ENCODE measurements at places on chromosomes 2 and 18.

- DNase-seq = no peak
These were observed 277.8 kb downstream of the SETBP1 start for GRCh38 chr18:44958455-44958854.

DNA sequence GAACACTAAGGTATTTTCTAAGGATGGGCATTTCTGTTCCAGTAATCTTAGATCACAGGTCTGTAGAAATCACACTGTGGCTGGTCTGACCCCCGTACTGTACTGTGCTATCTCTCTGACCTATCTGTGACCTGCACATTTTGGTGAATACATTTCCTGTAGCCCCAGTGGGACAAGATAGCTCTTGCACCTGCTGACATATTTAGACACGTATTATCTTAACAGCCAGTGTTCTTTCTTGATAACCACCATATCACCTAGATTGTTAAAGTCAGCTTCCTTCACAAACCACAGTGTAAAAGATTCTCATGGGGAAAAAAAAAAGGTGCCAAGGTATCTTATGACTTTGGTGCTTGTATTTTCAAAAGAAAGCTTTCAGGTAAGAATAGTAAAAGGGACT, 39.8 kb upstream of the TMEM247 start:
- DNase-seq = no peak

DNA sequence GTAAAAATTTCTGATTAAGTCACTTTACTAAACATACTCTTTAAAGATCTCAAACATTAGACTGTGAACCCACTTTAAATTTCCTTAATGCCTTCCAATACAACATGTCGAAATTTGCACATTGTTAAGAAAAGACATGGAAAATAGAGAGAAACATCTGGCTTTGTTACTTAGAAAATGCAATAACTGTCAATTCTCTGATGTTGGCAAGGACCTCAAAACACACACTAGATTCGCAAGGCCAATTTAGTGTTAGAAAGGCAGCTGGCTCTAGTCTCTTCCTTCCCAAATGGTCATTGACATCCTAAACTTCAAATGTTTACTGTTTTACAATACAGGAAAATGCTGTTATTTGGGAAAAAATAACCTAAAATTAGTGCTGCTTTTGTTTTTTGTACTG, 110.6 kb downstream of the UPP2 start:
- no peak for DNase-seq

- no peak for DNase-seq
These were observed 276.2 kb upstream of the EPHA4 start for GRCh38 chr2:221848286-221848685.

DNA sequence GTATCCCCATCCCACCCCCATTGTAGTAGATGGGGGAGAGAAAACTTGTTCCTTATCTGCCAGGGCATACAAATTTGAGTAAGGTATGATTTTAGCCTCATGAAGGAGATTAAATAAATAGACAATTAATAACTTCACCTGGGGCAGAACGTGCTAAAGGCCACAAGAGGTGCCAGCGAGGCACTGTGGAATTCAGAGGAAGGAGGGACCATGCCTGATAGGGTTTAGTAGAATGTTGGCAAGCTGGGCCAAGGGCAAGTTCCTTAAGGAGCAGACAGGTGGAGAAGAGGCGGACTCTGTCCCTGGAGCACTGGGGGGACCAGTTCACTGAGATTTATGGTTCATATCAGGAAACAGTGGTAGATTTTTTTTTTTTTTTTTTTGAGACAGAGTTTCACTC, 22.5 kb downstream of the STAMBP start:
- no peak for DNase-seq

GRCh38 chr2:8803658-8804379, 33.6 kb downstream of the KIDINS220 start:
- DNase-seq = peak; percentile 46

GRCh38 chr18:63265326-63265725, 54.2 kb downstream of the BCL2 start:
- DNase-seq = no peak

- peak; percentile 27 for DNase-seq
These were observed at the start of gene MREG for GRCh38 chr2:216013080-216013909. TSS of gene MREG (minus strand) at chr2:216013551. CDS start at chr2:216013327, 224 bp downstream.

- no peak for DNase-seq
These were observed 290.4 kb upstream of the POU3F3 start for GRCh38 chr2:104563398-104563996.

- no peak for DNase-seq
These were observed 59.0 kb upstream of the LDLRAD4 start for GRCh38 chr18:13159579-13159978.

DNA sequence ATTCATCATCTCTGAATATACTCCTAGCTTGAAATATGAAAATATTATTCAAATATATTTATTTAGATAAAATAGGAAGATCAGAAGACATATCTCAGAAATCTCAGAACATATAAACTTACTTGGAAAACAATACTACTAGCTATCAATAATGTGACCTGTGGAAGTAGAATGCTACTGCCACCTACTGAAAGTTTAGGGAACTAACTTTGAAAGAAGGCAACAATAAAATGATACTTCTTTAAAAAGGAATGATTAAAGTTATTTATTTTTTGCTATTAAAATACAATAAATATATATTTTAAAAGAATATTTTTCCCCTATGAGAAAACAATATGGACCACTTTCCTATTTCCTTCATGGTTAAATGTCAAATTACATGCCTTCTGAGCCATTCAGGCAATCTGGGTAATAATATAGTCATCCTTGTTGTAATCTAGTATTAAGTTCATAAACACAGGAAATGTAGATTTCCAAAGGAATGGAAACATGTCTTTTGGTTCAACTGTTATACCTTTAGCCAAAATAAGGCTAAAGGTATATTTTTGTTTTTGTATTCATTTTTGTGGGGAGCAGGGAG, 26.0 kb downstream of the ACADL start:
- peak; percentile 1 for DNase-seq

DNA sequence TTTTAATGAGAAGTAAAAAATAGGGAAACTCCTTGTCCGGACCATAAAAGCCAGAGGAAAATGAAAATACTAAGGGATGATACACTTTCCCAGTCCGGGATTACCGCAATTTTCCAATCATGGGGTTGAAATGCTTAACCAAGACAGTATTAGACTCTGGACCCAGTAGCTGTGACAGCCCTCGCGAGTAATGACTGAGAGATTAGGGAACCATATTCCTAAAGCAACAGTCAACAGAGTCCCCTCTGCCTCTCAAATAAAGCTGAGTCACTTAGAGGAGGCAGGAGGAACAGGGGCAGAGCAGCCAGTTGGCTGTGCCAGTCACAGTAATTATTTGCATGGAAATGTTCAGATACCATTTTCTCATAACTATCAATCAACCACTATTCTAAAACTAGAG, 34.8 kb downstream of the GPATCH11 start:
- DNase-seq = no peak

DNA sequence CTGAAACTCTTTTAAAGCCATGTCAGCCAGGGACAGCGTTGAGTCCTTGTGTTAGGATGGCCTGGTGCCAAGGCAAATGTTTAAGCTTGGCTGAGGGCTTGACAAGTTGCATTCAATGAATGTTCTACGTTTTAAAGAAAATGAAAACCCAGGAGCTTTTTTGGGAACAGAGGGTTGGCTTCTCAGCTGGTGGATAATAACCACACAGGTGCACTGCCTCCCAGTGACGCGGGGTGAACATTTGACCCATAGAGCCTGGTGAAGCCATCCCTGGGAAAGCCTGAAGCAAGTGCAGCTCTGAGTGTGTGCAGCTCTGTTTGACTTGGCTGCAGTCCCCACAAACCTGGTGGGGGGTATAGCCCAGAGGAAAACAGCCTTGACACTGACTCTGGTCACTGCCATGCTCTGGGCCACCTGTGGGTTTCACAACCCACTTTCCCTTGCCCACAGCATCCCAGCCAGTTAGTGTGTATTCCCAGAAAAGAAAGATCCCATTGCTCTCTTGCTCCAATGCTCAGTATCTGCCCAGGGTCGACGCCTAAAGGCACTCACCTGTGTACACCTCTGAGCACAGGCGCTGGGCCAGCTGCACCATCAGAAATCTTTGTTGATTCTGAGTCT, 874.9 kb downstream of the RNF144A start:
- DNase-seq = no peak

DNA sequence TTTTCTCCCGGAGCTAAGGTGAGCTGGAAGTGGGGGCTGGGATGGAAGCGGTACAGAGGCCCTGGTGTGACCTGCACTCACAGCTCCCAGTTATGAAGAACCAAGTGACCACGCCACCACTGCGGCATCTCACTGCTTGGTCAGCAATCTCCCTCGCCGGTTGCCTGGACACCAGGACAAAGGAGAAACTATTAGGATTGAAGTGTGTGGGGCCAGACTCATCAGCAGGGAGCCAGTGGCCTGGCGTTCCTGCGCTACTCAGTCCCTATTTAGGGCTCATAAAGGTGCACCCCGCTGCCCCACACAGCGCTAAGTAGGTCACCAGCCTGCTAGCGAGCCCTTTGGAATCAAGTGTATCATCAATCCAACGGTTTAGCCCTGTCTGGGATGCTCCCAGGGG, 82.9 kb downstream of the ZCCHC2 start:
- no peak for DNase-seq

GRCh38 chr2:219309278-219309677, at the start of gene PTPRN:
TSS of gene PTPRN (minus strand) at chr2:219309401. CDS start at chr2:219309332, 69 bp downstream.
- DNase-seq = no peak

- no peak for DNase-seq
These were observed 353.4 kb downstream of the TGIF1 start for GRCh38 chr18:3803350-3803749.

- no peak for DNase-seq
These were observed 127.2 kb downstream of the FHOD3 start for GRCh38 chr18:36424741-36425142.

GRCh38 chr2:233480490-233481202, 85.9 kb downstream of the USP40 start:
- DNase-seq = no peak

- no peak for DNase-seq
These were observed 15.1 kb downstream of the USP40 start for GRCh38 chr2:233551491-233551890.

DNA sequence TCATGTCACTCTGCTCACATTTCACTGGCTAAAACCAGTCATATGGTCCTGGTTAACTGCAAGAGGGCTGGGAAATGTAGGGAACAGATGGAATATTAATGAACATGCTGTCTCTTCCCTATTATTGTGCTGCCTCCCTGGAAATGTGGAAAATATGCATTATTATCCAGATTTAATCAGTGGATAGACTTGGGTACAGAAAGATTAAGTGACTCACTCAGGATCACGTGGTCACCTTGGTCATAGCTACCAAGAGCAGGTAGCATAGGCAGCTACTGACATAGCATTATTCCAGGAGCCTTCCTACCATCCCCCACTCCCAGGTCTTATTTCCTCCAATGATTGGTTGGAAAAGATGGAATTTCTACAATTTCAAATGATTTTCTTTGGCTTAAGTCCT, 141.1 kb downstream of the HRH4 start:
- DNase-seq = no peak

GRCh38 chr2:113167962-113168340, 5.8 kb upstream of the PSD4 start:
- DNase-seq = no peak

- no peak for DNase-seq
These were observed 32.9 kb upstream of the SLC66A3 start for GRCh38 chr2:11122380-11122779.

DNA sequence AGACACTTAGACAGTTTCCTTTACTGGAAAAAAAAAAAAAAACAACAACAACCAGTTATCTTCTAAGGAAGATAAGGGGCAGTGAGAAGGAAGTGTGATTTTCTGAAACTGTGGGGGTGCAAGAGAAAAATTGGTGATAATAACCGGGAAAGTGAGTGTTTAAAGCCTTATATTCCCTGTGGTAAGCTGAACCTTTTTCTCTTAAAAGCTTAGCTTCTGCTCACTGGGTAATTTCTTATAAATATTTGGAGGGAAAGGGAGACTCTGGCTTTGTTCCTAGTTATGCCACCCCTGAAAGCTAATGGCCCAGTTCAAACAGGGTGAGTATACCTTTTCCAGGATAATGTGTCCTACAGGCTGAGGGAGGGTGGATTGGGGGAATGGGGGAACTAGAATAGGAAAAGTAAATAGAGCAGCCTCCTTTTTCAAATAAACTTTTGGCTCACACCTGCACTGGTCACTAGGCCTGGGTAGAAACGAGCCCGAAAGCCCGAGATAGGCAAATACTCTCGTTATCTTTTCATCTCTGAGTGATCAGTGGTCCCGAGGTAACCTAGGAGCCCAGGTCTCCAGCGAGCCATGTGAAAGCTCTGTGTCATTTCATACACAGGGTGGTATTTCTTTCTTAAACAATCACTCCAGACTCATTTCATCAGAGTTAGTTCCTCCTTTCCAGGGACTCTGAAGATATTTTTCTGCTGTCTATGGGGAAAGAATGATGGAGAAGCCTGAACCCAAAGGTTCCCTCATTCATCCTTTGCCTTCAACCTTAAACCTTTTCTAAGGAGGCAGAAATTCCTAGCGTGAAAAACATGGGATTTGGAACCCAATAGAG, 15.5 kb upstream of the SRBD1 start:
- no peak for DNase-seq

- no peak for DNase-seq
These were observed 37.3 kb downstream of the GREB1 start for GRCh38 chr2:11571170-11571569.

GRCh38 chr2:1676913-1677820, 67.1 kb downstream of the PXDN start:
- DNase-seq = no peak

- no peak for DNase-seq
These were observed 261.2 kb downstream of the TXNL1 start for GRCh38 chr18:56377231-56377630.

DNA sequence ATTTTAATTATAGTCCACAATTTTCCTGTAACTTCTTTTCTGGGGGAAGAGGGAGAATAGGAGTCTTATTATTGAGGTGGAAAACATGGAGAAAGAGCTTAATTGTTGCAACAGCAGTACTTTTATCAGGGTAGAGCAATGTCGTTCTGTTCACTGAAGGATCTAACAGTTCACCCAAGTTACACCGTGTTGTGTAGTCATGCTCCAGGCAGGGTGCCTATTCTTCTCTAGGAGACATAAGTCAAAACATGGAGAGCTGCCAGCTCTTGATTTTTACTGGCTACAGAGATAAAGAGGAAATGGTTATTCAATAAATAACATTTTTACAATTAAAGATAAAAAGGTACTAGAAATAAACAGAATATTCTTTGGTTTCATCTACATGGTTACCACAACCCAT, 594.3 kb upstream of the NETO1 start:
- peak; percentile 63 for DNase-seq

- DNase-seq = no peak
These were observed 349.5 kb downstream of the IRS1 start for GRCh38 chr2:226450141-226450540.

- DNase-seq = peak; percentile 88
These were observed 41.9 kb downstream of the TMEM247 start for GRCh38 chr2:46521215-46521683.

GRCh38 chr2:24123922-24124580, 782 bp downstream of the FAM228B start:
- no peak for DNase-seq
